Esophagus squamous epithelium (tissue), 5 donors: ENCODE measurements at places on chromosomes 6 and 20. TPM values are rescaled to one million over a fixed set of nuclear protein-coding genes. Genes with fewer than 3 reads are reported as not detected.

GRCh38 chr6:166598441-166599138 lies 12.1 kb upstream of the RAMACL start:
- DNase-seq, result no peak

DNA sequence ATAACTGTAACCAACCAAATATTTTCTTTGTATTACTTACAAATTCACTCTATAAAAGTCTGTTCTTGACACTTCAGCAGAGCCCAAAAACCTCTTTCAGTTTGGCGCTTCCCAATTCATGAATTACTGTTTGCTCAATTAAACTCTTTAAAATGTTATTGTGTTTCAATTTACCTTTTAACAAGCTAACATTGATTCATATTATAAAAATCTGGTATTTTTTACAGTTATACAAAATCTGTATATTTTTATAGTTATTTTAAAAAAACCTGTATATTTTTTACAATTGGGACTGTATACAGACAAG lies 75.3 kb upstream of the E2F3 start:
- DNase-seq, result no peak

- DNase-seq, result no peak
Measured at GRCh38 chr6:107196152-107196551, 80.8 kb upstream of the BEND3 start.

DNA sequence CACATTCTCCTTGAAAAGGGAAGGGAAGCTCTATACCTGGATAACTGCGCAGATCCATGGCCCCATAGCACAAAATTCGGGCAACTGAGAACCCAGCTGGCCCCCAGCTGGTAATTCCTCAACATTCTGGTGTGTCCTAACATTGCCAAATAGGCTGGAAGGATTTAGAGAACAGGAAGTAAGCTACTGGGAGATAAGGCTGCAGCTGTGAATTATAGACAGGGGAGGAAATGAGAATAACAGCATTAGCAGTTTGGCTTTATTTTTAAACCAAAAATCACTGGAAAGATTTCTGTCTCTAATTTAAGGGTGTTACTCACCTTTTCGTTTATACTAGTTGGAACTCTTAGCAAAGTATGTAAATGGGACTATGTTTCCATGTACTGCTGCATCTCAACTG lies 97.2 kb downstream of the TULP4 start:
- DNase-seq, result no peak

CCN6 gene
- total RNA-seq, result not detected

GRCh38 chr6:105849746-105850145 lies 236.4 kb upstream of the PRDM1 start:
- no peak for DNase-seq
